ENCODE measurements at places on chromosomes 11 and 22.

GRCh38 chr11:17590463-17590862 is 43.4 kb downstream of the OTOG start:
- DNase-seq, result no peak

- no peak for DNase-seq
Measured at GRCh38 chr11:121540627-121541026, 87.9 kb upstream of the SORL1-AS1 start.

GRCh38 chr11:57479911-57480310 is 19.6 kb downstream of the RTN4RL2 start:
- no peak for DNase-seq

- DNase-seq, result no peak
Measured at GRCh38 chr22:31915586-31915985, 28.7 kb upstream of the YWHAH start.

GRCh38 chr11:117907276-117908108 is 21.7 kb downstream of the TMPRSS13 start:
- DNase-seq, result peak; percentile 66

DNA sequence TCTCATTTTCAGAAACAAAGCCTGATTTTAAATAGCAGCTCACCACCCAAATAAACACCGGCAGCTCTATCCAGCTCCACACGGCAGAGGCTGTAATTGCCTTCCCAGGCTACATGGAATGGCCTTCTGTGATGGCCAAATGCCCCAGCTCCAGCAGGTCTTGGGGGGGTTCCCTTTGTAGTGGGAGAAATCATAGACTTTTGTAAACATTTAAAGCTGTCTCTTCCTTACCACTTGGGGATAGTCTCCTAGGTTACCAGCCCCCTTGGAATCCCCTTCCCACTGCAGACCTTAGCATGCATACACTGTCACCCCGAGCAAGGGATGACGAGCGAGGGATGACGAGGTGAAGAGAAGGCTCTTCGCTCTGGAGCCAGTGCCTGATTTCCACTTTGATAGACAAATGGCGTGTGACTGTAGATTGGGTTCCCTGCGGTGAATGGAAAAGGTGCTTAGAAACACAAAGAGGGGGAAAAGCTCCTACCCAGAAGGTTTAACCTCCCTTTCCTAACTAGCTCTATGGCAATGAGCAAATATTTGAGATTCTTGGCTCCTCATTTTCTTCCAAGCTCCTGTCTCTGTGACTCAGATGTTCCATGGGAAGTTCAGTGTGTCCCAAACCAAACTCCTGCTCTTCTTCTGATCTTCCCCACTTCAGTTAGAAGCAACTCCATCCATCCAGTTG is 108.0 kb upstream of the CADM1 start:
- DNase-seq, result no peak

DNA sequence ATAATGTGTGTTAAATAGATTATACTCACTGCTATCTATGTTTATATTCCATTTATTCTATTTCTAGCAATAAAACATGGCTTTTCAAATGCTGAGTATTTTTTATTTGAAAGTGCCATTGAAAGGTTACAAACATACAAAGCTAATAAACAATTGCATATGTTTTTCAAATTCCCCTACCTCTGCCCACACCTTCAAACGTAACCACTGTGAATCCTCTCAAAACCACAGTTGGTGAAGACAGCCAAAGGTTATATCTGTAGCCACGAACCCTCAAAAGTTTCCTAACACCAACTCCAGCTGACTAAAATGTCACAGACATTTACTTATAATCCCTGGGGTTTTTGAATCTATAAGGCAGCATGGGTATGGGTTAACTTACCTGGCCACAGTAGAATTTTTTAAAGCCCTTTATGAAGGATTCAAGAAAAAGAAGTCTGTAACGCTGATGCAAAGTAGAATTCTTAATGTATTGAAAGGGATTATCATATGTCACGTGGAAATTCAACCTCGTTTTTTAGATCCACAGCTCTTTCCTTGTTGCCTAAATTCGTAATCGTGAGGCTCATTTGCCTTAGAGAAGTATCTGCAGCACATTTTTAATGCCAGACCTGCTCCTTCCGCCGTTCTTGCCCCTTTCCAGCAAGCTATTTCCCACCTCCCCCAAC is 122.5 kb upstream of the ZC3H12C start:
- DNase-seq, result no peak

DNA sequence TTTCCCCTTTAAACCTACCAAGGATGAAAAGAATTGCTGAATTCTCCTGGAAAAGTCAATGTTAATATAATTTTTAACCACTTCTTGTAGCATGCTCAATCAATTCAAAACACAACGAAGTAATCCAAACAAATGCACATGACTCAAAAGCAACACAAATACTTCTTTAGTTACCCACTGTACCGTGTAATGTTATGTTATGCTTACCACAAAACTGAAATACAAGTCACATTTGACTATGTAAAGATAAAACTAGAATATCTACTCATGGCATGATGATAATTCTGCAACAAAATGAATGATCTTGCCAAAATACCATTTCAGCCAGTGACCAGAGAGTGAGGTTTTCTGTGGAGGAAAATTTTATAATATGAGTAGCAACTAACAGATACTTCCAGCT is 587.0 kb downstream of the DLG2 start:
- no peak for DNase-seq

DNA sequence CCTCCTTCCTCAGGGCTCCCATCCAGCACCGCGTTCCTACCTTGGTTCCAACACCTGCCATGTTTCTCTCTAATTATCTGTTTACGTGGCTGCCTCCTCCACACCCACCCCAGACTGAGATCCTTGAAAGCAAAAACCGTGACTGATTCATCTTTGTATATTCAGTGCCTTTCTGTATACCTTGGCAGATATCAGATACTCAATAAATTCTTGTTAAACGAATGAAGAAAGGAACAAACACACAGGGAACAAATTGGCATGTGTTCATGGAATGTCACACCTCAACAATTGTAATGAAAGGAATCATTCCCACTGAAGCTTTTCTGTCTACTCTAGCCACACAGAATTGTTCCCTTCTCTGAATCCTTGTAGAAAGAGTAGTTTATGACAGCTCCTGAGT is 20.4 kb upstream of the LRRC55 start:
- DNase-seq, result no peak

DNA sequence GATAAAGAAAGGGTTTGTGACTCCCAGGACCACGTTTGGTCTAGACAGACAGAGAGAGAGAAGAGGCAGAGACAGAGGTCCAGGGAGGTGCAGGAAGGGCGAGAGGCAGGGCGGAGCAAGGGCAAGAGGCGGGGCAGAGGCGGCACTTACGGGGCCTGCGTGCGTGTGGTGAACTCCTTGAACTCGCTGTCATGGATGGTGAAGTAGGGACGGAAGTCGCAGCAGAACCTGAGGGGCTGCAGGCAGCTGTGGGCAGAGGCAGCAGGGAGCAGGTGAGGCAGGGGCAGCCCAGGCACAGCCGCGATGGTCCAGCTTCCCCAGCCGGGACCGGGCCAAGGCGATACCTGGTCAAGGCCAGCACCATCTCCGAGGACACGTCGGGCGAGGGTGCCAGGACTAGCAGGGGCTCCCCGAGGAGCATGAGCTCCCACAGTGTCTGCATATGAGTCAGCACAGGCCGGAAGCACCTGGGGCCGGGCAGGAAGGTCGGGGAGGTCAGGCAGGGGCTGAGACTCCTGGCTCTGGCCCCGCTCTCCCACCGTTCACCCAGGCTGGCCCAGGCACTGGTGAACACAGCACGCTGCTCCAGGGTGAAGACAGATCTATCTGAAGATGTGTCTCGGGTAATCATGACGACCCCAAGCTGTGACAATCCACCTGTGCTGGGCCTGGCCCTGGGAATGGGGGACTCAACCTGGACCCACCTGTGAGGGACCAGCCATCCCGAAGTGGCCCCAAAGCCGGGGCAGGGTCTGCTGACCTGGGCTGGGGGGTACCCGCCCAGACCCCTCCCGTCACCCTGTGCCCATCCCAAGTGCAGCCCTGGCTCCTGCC is 7.2 kb upstream of the PLXNB2 start:
- no peak for DNase-seq

- DNase-seq, result no peak
Measured at GRCh38 chr22:39622881-39623367, 52.4 kb downstream of the CACNA1I start.

- no peak for DNase-seq
Measured at GRCh38 chr11:69645801-69646492, 5.0 kb downstream of the CCND1 start.

DNA sequence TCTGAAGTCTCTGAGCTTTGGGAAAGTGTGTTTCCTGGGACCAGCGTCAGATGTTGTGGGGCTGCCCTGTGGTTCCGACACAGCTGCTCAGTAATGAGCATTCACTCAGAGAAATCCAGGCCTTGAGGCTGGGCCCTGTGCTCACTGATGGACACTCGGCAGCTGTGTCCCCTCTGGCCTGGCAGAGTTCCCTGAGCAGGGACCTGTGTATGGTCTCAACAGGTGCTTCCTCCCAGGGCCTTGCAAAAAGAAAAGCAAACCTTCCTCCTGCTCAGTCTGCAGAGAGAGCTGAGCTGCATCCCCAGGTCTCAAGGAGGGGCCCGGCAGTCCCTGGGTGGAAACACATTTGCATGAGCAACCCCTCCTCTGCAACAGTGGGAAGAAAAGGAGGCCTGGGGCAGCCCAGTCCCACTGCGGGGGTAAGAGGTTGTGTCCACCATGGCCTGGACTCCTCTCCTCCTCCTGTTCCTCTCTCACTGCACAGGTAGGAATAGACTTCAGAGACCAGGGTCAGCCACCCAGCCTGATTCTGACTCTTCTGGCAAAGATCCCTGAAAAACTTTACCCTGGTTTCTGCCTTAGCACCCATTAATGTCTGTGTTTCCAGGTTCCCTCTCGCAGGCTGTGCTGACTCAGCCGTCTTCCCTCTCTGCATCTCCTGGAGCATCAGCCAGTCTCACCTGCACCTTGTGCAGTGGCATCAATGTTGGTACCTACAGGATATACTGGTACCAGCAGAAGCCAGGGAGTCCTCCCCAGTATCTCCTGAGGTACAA is 131.2 kb downstream of the VPREB1 start:
- DNase-seq, result no peak

DNA sequence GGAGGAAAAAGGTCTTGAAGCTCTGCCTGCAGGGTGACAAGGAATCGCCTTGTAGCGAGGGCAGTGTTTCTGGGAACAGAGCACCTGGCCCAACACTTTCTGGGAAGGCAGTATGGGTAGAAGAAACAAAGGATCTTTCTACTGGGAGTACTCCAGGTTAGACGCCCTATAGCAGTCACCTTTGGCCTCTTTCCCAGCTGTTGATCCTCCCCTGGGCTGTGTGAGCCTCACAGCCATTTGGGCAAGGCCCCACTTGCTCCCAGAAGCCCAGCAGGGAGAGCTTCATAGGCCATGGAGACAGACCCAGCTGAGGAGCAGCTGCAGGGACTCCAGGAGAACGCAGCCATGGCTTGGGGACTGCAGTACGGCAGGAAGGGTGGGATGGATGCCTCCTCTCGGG is 1.2 kb downstream of the SLCO2B1 start:
- DNase-seq, result no peak

DNA sequence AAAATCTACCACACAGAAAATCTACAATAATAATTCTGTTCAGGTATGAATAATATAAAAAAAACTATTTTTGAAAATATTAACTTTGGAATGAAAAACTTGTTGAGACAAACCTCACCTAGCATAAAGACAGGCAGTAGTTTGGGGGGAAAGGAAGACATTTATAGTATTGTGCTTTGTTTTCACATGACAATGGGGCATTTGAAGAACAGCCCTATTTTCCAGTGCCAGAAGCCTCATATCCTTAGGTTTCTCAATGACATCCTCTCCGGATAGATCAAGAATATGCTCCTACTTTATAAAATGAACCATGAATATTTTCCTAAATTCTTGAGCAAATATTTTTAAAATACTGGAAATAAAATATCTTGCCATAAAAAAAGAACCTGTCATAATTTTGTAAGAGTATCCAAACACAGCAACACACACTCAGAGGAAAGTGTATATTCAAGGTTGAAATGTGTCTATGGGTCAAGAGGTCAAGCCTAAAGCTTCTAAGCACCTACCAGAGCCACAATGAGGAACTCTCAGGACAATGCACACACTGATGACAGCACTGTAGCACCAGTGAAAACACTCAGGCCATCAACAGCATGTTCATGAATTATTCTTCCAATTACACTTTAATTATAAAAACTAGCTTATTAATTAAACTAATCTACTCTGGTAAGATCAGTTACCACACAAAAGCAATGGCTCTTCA is 68.7 kb downstream of the MRTFA start:
- no peak for DNase-seq

- no peak for DNase-seq
Measured at GRCh38 chr11:37509506-37509905, 911.5 kb upstream of the RAG2 start.

GRCh38 chr22:38267086-38267485 is 5.7 kb downstream of the TMEM184B start:
- DNase-seq, result no peak

DNA sequence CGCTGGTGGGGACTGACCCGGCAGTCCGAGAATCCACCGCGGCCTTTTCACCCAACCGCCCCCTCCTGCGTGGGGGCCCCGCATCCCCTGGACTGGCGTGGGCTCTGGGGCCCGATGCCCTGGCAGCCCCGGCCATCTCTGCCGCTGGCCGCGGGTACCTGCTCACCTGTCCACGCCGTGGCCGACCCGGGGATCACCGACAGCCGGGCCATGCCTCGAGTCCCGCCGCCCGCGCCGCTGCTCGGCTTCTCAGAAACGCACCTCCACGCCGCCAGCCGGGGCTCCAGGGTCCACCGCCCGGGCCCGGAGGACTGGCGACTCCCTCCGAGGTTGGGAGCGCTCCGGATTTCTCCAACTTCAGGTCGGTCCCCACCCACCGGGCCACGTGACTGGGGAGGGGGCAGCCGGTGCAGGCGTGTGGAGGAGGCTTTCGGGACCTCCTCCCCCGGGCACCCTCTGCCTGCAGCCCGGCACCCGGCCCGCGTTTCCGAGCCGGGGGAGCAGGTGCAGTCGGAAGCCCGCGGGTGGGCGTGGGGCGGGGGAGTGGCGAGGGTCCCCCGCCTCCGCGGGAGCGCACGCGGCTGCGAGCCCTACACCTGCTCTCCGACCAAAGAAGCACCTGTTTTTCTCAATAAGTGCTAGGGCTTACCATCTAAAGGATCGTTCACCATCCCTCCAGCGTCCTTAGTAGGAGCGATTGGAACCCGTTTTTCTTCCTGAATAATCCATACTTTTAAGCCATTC is 554 bp upstream of the NRIP3 start:
- DNase-seq, result no peak

Data from HS-5 (cell line).